Endothelial cell (in vitro differentiated cells): ENCODE measurements at places on chromosomes 2 and 18. TPM values are rescaled to one million over a fixed set of nuclear protein-coding genes. Genes with fewer than 3 reads are reported as not detected.

ALPI gene
- not detected for total RNA-seq

GRCh38 chr2:26757873-26758789 is 6.0 kb upstream of the SLC35F6 start:
- H3K27ac ChIP-seq = peak overlapping the region; percentile 72
- no peak for DNase-seq
- H3K36me3 ChIP-seq = no peaks in the 10 kb centered on the region
- no peak overlapping the region for H3K4me3 ChIP-seq
- H3K4me1 ChIP-seq = peaks cover 10% of the 10 kb centered on the region
- no peaks in the 10 kb centered on the region for H3K27me3 ChIP-seq

DSG1 gene
- total RNA-seq = not detected

TBC1D8 gene
- total RNA-seq = 27.5 TPM

- no peaks in the 10 kb centered on the region for H3K27me3 ChIP-seq
- no peak overlapping the region for H3K27ac ChIP-seq
- peaks cover 13% of the 10 kb centered on the region for H3K36me3 ChIP-seq
- no peaks in the 10 kb centered on the region for H3K4me1 ChIP-seq
- DNase-seq = no peak
- no peak overlapping the region for H3K4me3 ChIP-seq
Observed at GRCh38 chr2:67516899-67517530, 119.9 kb downstream of the ETAA1 start.

GRCh38 chr2:185628985-185629384 is 109.6 kb upstream of the FSIP2 start:
- H3K27ac ChIP-seq = no peak overlapping the region
- H3K4me3 ChIP-seq = no peak overlapping the region
- H3K36me3 ChIP-seq = no peaks in the 10 kb centered on the region
- peak; percentile 38 for DNase-seq

KCNS3 gene
- total RNA-seq = 12.1 TPM

AQP12B gene
- not detected for total RNA-seq

KRTCAP3 gene
- total RNA-seq = 4.6 TPM

- no peak overlapping the region for H3K4me3 ChIP-seq
- H3K4me1 ChIP-seq = no peaks in the 10 kb centered on the region
- H3K27ac ChIP-seq = no peak overlapping the region
Observed at GRCh38 chr18:32683044-32683443, 89.8 kb downstream of the KLHL14 start.

MYO5B gene
- total RNA-seq = 1.5 TPM

UGT1A6 gene
- total RNA-seq = not detected

FOXI3 gene
- 0.69 TPM for total RNA-seq

FRZB gene
- 90.8 TPM for total RNA-seq

- DNase-seq = no peak
- H3K4me1 ChIP-seq = peaks cover 7% of the 10 kb centered on the region
- peaks cover 3% of the 10 kb centered on the region for H3K27me3 ChIP-seq
- no peaks in the 10 kb centered on the region for H3K36me3 ChIP-seq
- H3K4me3 ChIP-seq = no peak overlapping the region
Observed at GRCh38 chr2:5729416-5729815, 37.2 kb downstream of the SOX11 start.

LCLAT1 gene
- 20.9 TPM for total RNA-seq

MOCOS gene
- 0.56 TPM for total RNA-seq

GRCh38 chr2:69774984-69775982 is 33.3 kb downstream of the ANXA4 start:
- H3K4me3 ChIP-seq = no peak overlapping the region
- H3K27me3 ChIP-seq = peaks cover 2% of the 10 kb centered on the region
- DNase-seq = no peak
- H3K36me3 ChIP-seq = no peaks in the 10 kb centered on the region
- no peak overlapping the region for H3K27ac ChIP-seq

CYP26B1 gene
- total RNA-seq = 1.2 TPM

DNA sequence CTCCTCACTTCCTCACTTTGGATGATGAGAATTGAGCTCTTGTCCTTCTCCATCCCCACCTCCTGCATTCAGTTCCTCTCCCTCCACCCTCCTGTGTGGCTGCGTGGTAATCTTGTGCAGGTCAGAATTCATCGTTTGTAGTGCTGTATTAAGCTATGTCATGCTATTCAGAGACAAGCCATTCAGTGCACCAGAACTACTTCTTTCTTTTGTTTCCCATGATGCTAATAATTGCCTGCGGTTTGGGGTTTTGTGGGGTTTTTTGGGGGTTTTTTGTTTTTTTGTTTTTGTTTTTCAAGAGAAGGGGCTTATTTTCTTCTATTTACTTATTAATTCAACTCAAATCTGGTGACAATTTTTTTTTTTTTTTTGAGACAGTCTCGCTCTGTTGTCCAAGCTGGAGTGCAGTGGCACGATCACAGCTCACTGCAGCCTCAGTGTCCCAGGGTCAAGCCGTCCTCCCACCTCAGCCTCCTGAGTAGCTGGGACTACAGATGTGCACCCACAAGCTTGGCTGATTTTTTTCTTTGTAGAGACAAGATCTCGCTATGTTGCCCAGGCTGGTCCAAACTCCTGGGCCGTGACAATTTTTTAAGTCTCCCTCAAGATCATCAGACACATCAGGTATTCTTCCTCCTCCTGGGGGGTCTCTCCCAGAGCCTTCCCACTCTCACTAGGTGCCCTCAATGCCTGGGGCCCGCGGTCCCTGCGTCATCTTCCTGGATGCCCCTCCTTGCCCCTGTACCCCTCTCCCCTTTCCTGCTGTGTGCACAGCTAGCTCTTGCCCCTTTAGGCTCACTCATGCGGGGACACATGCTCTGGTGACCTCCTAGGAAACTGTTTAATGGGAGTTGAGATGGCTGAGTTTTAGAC is 37.8 kb downstream of the MAL start:
- peaks cover 12% of the 10 kb centered on the region for H3K27me3 ChIP-seq
- peaks cover 9% of the 10 kb centered on the region for H3K4me1 ChIP-seq
- no peak for DNase-seq
- no peak overlapping the region for H3K27ac ChIP-seq
- no peak overlapping the region for H3K4me3 ChIP-seq

DNA sequence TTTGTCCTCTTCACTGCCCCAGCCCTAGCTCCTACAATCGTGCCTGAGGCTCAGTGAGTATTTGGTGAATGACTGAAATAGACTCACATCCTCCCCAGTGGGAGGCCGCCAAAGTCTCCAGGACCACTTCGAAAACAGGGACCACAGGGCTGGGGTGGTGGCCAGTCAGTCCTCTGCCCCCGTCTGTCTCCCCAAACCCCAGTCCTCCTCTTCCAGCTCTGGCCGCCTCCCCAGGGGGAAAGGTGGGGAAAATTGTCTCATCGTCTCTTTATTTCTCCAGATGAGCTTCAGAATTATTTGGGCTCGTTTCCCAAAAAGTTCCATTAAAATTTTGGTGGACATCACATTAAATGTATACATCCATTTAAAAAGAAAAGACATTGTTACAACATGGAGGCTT is 43.5 kb downstream of the NPPC start:
- H3K27me3 ChIP-seq = peaks cover 6% of the 10 kb centered on the region
- H3K27ac ChIP-seq = no peak overlapping the region
- no peaks in the 10 kb centered on the region for H3K4me1 ChIP-seq
- H3K4me3 ChIP-seq = no peak overlapping the region
- no peaks in the 10 kb centered on the region for H3K36me3 ChIP-seq

GRCh38 chr2:3238951-3239841 is 138.4 kb downstream of the EIPR1 start:
- no peak overlapping the region for H3K27ac ChIP-seq
- H3K4me1 ChIP-seq = peaks cover 4% of the 10 kb centered on the region
- no peak for DNase-seq
- peaks cover 2% of the 10 kb centered on the region for H3K27me3 ChIP-seq
- no peak overlapping the region for H3K4me3 ChIP-seq
- peaks cover 11% of the 10 kb centered on the region for H3K36me3 ChIP-seq

GRCh38 chr2:75309596-75310463 is 110.5 kb upstream of the TACR1 start:
- DNase-seq = no peak
- no peak overlapping the region for H3K4me3 ChIP-seq
- H3K4me1 ChIP-seq = no peaks in the 10 kb centered on the region
- no peaks in the 10 kb centered on the region for H3K27me3 ChIP-seq

GRCh38 chr2:96815326-96816126 is 542 bp upstream of the CNNM3 start:
- H3K27me3 ChIP-seq = peaks cover 10% of the 10 kb centered on the region
- no peaks in the 10 kb centered on the region for H3K36me3 ChIP-seq
- H3K4me1 ChIP-seq = peaks cover 20% of the 10 kb centered on the region
- DNase-seq = no peak
- peak overlapping the region; percentile 90 for H3K4me3 ChIP-seq

- DNase-seq = no peak
- no peaks in the 10 kb centered on the region for H3K4me1 ChIP-seq
- no peak overlapping the region for H3K4me3 ChIP-seq
- no peaks in the 10 kb centered on the region for H3K27me3 ChIP-seq
- no peaks in the 10 kb centered on the region for H3K36me3 ChIP-seq
- no peak overlapping the region for H3K27ac ChIP-seq
Observed at GRCh38 chr2:40628556-40628955, 176.7 kb upstream of the SLC8A1 start.

- no peaks in the 10 kb centered on the region for H3K4me1 ChIP-seq
- no peak overlapping the region for H3K27ac ChIP-seq
- H3K4me3 ChIP-seq = no peak overlapping the region
- H3K27me3 ChIP-seq = no peaks in the 10 kb centered on the region
- H3K36me3 ChIP-seq = no peaks in the 10 kb centered on the region
Observed at GRCh38 chr18:26487437-26487836, 60.9 kb downstream of the KCTD1 start.

- H3K27me3 ChIP-seq = peaks cover 2% of the 10 kb centered on the region
- no peak overlapping the region for H3K27ac ChIP-seq
- DNase-seq = no peak
- H3K4me1 ChIP-seq = no peaks in the 10 kb centered on the region
- peaks cover 4% of the 10 kb centered on the region for H3K36me3 ChIP-seq
- H3K4me3 ChIP-seq = no peak overlapping the region
Observed at GRCh38 chr2:151947813-151948165, 119.6 kb upstream of the ARL5A start.

GRCh38 chr2:50831676-50832075 is 200.3 kb downstream of the NRXN1 start:
- no peak for DNase-seq
- H3K27ac ChIP-seq = no peak overlapping the region
- no peak overlapping the region for H3K4me3 ChIP-seq
- no peaks in the 10 kb centered on the region for H3K4me1 ChIP-seq

DNA sequence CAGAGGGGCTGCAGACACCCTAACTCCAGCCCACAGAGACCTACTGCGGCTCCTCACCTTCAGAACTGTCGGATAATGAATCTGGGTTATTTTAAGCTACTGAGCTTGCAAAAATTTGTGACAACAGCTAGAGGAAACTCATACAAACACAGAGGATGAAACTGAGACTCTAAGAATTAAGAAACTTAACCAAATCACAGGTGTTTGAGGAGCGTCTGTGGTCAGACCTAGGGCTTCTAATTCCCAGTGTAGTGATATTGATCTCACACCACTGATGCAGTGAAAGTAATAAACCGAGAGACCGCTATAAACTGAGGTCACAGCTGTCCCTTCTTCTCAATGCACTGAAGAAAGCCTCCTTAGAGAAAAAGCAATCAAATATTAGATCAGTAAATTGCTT is 110.1 kb downstream of the RGPD3 start:
- H3K36me3 ChIP-seq = no peaks in the 10 kb centered on the region
- H3K27ac ChIP-seq = no peak overlapping the region
- DNase-seq = no peak
- no peak overlapping the region for H3K4me3 ChIP-seq
- peaks cover 1% of the 10 kb centered on the region for H3K27me3 ChIP-seq

CDH2 gene
- total RNA-seq = 162 TPM

DNA sequence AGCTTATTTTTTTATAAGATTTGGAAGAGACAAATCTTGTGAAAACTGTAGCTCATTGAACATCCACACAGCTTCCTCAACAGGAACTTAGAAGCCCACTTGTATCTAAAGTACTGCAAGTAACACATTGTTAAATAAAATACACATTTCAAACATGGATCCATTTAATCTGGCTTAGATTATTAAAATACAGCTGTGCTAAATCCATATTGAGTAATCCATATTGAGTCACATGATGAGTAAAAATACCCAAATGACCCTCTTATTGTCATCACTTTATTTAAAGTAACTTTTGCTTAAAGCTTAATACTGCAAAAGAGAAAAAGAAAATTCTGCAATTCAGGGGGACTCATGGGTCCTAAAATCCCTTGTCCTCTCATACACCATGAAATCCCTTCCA is 133.3 kb downstream of the OSR1 start:
- no peak overlapping the region for H3K27ac ChIP-seq
- no peaks in the 10 kb centered on the region for H3K27me3 ChIP-seq
- H3K4me3 ChIP-seq = no peak overlapping the region
- H3K4me1 ChIP-seq = no peaks in the 10 kb centered on the region
- H3K36me3 ChIP-seq = no peaks in the 10 kb centered on the region
- no peak for DNase-seq

DNA sequence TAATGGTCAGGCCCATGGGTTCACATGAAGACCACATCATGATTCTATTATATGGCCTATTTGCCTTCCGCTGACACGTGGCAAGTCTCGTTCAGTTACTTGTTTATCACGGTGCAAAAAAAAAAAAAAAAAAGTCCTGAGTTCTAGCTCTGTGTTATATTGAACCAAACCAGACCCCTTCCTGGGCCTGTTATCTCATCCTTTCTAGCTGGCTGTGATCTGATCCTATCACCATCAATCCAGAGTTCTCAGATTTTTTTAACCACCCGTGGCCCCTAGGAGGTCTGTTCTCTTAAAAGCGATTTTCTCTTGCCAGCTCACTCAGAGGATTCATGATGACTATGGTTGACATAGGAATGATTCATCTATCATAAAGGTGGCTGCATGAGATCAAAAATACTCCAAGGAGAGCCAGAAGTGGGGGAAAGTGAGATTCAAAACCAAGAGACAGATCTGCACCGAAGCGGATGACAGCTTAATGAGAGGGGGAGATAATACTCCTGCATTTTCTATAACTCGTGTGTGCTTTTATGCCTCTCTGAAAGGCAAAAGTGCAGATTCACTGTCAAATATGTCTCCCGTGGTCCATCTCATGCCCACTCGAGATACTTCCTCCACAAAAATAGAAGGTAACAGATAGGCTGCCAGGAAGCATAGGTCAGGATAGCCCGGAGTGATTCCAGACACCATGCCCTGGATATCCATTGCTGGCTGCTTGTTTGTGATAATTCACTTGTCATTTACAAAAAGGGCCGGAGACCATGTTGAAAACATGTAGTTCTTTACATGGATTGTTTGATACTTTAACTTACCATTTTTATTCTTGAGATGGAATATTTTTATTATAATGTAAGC is 505.7 kb upstream of the KLHL29 start:
- no peak overlapping the region for H3K27ac ChIP-seq
- DNase-seq = no peak
- no peaks in the 10 kb centered on the region for H3K36me3 ChIP-seq
- no peak overlapping the region for H3K4me3 ChIP-seq
- H3K27me3 ChIP-seq = peaks cover 3% of the 10 kb centered on the region

DNA sequence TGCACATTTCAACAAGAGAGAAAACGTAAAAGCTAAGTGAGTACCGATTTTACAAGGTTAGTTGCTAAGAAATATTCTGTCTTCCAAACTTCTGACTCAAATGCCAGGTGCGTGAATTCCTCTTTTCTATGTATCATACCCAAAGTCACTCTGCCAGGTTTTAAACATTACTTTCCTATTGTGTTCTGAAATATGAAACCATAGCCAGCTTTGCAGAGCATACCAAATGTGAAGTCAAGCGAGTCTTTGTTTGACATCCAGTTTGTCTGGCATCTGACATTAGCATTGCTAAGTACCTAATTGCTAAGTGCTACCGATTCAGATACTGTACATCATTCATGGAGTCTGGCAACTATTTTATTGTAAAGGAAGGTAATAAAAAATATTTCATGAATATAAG is 321.9 kb upstream of the GALNT5 start:
- no peak for DNase-seq
- no peak overlapping the region for H3K27ac ChIP-seq
- no peaks in the 10 kb centered on the region for H3K36me3 ChIP-seq
- no peak overlapping the region for H3K4me3 ChIP-seq
- no peaks in the 10 kb centered on the region for H3K4me1 ChIP-seq
